EH (cell line): ENCODE measurements at places on chromosomes 16 and 17.

- DNase-seq, result no peak
Measured at GRCh38 chr17:8861495-8862181, 5.8 kb downstream of the PIK3R6 start.

- DNase-seq, result no peak
Measured at GRCh38 chr16:87063543-87063942, 253.6 kb downstream of the C16orf95 start.

GRCh38 chr17:50114849-50115357 lies 15.1 kb downstream of the SAMD14 start:
- DNase-seq, result peak; percentile 70

DNA sequence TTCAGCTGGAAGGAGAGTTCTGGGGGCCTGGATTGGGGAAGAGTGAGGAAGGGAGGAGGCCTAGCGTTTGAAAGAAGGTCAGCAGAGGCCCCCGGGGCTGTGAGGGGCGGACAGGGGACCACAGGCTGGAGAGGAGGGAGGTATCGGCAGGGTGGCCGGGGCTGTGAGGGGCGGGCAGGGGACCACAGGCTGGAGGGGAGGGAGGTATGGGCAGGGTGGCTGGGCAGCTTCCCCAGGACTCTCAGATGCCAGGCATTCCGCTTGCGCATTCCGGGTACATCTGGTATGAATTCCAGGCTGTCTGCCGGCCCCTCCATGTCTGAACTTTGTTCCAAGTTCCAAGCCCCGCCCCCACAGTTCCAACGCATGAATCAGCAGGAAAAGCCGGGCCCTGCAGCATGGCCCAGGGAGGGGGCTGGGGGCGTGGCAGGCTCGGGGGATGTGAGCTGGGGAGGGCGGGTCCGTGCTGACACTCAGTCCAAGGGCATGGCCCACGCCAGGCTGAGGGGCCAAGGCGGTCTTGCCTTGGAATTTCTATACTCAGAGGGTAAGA lies 4.3 kb upstream of the TLCD2 start:
- DNase-seq, result peak; percentile 99

- DNase-seq, result no peak
Measured at GRCh38 chr17:75764417-75764710, 628 bp downstream of the GALK1 start.

DNA sequence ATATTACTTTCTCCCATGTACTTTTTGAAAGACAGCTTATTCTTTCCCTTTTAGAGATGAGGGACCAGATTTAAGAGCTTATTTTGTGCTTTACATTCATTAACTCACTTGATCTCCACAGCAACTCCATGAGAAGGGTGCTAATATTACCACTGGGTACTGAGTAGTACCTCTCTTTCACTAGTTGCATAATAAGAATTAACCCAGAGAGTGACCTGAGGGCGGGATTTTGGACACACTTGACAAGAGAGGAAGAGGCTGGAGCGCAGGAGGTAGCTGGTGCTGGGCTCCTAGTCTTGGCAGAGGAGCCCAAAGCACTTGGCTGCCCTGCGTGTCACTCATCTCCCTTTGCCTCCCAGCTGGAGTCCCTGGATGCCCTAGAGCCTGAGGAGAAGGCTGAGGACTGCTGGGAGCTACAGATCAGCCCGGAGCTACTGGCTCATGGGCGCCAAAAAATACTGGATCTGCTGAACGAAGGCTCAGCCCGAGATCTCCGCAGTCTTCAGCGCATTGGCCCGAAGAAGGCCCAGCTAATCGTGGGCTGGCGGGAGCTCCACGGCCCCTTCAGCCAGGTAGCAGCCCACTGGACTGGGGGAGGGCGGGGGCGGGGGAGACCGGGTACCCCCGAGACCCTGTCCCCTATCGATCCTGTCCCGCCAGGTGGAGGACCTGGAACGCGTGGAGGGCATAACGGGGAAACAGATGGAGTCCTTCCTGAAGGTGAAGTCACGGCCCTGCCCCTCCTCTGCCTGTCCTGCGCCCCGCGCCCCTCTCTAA lies 1.7 kb upstream of the MAZ start:
- DNase-seq, result peak; percentile 46

- DNase-seq, result no peak
Measured at GRCh38 chr16:53950677-53951076, 246.7 kb downstream of the FTO start.

DNA sequence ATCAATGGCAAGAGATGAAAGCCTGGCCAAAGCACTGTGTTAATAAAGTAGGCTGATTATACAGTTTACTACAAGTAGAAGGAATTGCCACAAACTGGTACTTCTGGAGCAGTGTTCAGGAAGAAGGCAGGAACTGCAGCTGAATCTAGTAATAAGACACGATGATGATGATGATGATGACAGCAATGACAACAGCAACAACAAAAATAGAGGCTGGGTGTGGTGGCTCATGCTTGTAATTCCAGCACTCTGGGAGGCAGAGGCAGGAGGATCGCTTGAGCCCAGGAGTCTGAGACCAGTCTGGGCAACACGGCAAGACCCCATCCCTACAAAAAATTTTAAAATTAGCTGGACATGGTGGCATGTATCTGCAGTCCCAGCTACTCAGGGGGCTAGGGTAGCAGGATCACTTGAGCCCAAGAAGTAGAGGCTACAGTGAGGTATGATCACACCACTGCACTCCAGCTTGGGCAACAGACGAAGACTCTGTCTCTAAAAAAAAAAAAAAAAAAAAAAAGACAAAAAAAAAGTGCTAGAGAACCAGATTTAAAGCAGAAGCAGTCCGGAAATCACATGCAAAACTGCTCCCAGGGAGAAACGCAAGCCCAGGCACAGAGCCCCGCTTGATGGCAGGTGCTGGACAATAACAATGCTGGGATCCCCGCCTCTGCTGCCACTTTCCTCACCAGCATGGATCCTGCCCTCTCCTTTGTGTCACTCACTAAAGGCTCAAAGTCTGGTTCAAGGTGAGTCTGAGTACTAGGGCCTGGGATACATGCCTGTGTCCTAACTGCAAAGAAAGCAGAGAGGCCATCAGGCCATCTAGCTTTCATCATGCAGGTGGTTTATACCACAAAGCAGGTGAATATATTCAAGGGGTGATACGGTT lies 44.8 kb downstream of the CPPED1 start:
- no peak for DNase-seq

DNA sequence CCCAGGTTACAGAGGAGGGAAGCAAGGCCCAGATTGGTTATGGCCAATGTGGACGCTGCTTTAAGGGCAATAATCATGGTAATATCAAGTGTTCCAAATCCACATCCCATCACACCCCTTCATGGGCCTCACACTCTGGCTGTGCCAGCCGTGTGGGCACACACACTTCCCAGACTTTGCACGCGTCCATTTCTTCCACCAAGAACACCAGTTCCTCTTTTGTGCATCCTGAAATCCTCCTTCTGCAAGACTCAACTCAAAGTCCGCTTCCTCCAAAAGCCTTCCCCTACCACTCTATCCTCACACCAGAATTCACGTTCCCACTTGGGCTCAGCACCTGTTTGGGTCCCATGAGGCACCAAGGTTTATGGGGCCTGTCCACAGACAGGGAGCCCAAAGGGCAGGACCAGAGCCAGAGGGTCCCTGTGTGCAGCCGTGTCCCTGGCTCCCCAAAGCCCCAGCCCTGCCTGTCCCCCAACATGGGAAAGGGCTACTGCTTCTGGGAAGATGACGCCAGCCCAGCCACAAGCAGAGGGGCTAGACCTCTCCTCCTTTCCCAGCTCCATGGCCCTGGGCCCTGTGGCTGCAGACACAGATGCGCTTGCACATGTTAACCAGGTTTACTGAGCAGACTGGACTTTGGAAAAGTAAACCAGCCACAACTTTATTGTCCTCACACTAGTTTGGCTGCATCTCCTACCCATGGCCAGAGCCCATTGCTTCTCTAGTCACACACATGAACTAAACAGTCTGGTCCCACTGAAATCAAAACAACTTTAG lies 20.3 kb downstream of the SPNS3 start:
- no peak for DNase-seq

DNA sequence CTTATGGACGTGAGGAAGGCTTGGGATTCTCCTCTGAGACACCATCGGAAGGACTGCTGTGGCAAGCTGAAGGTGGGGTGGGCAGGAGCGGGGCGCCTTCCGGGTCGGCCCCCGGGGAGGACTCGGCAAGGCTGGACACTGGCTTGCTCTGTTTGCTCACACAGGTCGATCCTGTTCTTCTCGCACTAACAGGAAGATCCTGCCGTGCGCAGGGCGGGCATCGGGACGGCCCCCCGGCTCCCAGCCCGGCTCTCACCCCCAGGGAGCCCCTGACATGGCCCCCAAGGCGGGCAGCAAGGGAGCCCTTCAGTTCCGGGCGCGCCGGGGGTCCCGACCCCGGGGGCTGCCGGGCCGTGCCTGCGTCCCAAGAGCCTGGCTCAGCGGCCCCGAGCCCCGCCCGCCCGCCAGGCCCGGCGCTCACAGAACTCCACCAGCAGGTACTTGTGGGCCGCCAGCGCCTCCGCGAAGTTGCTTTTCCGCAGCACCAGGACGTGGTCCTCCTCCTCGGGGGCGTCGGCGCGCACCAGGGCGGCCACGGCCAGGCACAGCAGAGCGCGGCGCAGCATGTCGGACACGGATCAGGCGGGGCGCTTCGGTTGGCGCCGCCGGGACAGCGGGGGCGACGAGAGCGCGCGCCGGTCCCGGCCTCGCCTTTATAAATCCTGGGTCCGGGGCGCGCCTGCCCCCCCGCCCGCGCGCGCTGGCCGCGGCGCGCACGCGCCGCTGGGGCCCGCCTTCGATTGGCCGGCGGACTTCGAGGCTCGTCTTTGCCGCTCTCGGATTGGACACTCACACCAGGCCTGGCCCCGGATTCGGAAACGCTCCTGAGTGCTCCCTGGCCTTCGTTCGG lies at the start of gene P4HB:
TSS of gene P4HB (minus strand) at position 630 of the 850 bp plus-strand sequence. CDS start at position 566, 64 bp downstream.
- DNase-seq, result no peak

DNA sequence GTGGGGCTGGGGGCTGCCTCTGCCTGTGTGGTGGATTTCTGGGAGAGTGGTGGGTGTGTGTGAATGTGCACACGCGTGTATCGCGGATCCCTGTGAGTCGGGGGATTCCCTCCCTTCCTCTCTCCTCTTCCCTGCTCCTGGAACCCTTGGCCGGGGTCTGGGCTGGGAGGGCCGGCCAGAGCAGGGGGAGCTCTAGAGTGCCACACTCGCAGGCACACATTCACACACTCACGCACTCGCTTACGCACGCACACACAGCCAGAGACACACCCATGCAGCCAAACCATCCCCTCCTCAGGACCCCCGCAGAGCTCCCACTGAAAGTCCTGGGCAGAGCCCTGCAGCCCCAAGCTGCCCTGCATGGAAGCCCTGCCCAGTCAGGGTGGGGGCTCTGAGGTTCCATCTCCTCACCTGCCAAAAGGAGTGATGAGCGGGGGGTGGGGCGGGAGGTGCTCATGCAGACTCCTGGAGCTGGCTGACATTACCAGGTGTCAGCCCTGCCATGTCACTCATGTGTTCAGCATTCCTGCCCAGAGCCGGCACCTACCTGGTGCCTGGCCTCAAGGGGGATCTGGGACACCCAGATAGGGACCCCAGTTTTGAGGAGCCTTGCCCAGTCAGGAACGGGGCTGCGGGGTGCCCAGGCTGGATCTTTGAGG lies 1.9 kb downstream of the NECAB2 start:
- DNase-seq, result no peak

- DNase-seq, result peak; percentile 44
Measured at GRCh38 chr17:15112846-15113617, 152.1 kb downstream of the PMP22 start.

GRCh38 chr17:17539591-17539990 lies 43.4 kb upstream of the RASD1 start:
- DNase-seq, result no peak

DNA sequence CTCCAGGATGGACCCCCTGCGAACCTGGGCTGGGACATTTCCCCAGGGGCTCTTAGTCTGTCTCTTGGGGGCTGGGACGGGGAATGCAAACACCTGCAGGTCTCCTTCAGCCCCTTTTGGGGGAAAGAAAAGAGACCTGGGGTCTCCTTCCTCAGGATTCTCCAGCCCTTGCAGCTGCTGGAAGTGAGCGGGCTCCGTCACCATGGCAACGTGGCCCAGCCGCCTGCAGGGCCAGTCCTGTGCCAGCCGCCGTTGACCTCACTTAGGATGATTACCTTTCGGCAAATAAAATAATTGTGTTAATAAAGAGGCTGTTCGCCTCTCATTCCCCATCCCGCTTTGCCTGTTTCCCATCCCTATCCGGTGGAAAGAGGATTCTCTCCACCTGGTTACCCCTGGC lies 25.7 kb downstream of the MRM1 start:
- DNase-seq, result no peak

GRCh38 chr16:14248791-14249190 lies 177.7 kb downstream of the MRTFB start:
- no peak for DNase-seq

DNA sequence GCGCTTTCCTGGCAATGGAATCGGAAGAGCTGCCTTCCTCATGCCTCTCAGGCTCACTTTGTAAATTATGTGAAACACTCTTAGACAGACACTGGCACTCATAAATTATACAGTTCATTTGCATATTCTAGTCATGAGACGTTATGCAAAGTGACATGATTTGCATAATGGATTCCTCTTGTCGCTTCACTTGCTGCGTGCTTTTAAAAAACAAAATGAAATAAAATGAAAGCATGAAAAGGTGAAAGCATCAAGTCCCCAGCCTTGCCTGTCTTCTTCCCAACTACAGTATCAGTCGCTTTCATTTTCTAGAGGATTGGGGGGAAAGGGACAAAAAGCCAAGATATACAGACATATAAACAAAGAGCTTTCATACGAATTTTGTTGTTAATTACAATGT lies 252.8 kb upstream of the PMFBP1 start:
- no peak for DNase-seq

DNA sequence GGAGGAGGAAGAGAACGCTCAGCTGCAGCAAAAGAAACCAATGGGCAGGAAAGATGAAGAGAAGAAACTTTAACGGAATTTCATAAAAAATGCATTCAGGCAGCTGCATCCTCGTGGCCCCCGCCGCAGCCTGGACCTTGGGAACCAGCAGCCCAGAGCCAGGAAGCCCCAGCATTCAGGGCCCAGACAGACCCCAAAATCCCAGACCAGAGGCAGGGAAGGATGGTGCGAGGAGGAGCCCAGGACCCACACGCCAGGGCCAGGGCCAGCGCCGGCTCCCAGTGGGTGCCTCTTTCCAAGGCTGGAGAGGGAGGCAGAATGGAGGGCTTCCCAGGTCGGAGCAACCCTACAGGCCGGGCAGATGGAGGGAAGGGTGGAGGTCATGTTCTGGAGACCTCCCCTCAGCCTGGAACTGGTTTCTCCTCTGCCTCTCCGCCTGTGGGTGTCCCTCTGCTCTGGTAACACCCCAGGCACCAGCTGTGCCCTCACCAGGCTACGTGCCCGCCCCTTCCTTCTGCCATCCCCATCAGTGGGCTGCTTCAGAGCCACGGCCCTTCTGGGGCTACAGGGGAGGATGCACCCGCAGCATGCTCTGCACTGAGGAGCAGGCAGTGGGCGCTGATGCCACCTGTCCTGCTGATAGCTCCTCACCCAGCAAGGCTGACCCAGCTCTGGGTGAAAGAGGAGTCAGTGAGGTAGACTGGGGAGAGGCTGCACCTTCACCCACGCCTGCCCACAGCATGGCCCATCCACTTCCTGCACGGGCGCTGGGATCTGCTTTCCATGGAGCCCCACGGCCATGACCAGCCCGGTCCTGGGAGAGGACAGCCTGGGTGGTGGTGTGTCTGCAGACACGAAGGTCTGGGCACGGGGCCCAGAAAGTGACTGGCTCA lies 1.2 kb upstream of the MIF4GD start:
- peak; percentile 77 for DNase-seq

GRCh38 chr16:83300326-83300725 lies 507.5 kb upstream of the HSBP1 start:
- DNase-seq, result no peak

GRCh38 chr17:45333702-45334092 lies 16.9 kb upstream of the MAP3K14 start:
- no peak for DNase-seq
